Muscle of back (tissue), 13 donors: ENCODE measurements at places on chromosomes 12 and 14.

- DNase-seq = no peak
Observed at GRCh38 chr12:102896067-102896466, 21.0 kb downstream of the PAH start.

DNA sequence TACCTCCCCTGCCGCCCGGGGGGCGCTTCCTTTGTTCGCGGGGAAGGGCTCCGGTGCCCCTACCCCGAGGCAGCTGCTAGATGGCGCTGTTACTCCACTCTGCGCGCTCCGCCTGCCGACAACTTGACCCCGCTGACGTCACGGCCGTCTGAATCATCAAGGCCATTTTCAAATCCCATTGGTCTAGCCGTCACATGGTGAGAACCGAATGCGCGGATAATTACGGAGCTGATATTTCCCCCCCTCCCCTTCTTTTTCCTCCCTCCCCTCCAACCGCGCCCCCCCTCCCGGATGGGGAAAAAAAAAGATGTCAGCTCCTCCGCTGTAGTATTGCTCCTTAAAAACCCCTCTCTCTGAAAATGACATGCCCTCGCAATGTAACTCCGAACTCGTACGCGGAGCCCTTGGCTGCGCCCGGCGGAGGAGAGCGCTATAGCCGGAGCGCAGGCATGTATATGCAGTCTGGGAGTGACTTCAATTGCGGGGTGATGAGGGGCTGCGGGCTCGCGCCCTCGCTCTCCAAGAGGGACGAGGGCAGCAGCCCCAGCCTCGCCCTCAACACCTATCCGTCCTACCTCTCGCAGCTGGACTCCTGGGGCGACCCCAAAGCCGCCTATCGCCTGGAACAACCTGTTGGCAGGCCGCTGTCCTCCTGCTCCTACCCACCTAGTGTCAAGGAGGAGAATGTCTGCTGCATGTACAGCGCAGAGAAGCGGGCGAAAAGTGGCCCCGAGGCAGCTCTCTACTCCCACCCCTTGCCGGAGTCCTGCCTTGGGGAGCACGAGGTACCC lies at the start of gene HOXC10:
HOXC10 (plus strand) TSS at position 246 of the 791 bp plus-strand sequence; CDS start at position 360, 114 bp downstream.
- peak; percentile 99 for DNase-seq

- DNase-seq = no peak
Observed at GRCh38 chr12:31591380-31591901, 505 bp upstream of the DENND5B start.

DNA sequence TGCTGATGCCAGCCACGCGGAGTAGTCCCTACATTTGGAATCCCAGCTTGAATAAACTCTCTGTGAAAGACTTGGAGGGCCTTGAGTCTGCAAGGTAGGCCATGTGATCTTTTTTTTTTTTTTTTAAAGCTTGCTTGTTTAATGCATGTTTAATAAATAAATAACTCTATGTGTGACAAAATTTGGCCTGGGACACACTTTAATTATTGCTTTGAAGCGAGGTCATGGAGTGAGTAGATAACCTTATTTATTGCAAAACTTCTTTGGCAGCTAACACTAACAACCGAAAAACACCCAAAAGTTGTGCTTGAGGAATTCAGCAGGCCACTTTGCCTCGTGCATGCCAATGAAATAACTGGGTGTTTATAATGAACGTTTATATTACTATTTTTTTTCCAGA lies 382.2 kb downstream of the FLRT2 start:
- DNase-seq = no peak

DNA sequence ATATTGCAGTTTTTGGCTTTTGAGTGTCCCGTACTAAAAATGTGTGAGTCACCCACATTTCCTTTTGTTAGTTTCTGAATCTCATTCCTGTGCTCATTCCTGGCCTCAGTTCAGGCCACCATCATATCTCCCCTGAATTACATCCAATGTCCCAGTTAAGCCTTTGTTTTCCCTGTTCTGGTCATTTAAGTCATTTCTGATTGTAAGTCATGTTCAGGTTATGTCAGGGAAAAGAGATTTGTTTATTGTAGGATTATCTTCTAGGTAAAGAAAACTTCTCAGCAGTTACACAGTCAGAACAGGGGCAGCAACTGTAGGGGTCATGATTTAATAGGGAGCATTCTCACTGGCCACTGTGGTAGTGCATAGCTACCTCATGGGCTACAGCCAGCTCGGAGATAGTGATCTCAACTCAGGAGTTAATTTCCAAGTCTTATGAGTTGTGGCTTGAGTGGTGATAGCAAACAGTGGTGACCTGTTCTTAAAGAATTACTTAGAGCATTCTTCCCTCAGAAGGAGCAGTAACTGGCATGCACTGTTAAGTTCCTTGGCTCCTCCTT lies 6.7 kb downstream of the DDX47 start:
- no peak for DNase-seq

DNA sequence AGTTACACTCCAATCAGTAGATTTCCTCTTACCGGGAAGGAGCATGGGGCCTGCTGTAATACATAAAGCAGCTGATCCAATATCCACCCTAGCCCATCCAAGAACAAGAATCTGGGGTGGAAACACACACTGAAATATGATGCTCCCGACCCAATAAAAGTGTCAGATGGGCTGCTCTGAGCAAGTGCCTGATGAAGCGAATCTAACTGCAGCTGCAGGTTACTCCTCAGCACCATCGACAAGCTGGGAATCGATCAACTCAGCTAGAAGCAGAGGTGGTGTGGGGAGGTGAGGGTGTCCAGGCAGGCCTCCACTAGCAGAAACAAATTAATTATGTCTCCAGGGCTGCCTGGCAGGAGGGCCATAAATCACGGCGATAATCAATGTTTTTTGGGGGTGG lies 64.0 kb upstream of the WSCD2 start:
- no peak for DNase-seq

DNA sequence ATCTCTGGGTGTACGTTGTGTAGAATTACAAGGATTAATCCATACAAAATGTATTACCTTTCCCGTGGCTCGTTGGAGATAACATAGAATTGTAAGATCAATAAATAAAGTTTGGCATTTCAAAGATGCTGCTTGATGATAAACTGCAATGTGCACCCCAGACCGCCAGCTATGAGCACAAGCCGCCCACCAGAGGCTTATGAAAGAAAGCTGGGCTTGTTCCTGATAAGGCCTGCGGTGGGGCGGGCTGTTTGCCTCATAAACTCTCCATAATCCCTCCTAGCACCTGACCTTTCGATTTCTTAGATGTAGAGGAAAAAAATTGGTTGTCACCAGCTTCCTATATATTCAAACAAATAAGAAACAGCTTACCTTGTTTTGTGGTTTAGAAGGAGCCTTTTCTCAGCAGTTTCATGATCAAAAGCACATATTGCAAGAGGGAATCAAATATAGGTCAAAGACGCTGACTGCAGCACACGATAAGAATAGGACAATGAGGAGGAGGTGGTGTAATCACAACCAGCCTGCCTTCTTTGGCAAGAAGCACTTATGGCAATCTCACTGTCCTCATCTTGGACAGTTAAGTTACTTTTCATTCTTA lies 293.6 kb downstream of the RMST start:
- peak; percentile 14 for DNase-seq

DNA sequence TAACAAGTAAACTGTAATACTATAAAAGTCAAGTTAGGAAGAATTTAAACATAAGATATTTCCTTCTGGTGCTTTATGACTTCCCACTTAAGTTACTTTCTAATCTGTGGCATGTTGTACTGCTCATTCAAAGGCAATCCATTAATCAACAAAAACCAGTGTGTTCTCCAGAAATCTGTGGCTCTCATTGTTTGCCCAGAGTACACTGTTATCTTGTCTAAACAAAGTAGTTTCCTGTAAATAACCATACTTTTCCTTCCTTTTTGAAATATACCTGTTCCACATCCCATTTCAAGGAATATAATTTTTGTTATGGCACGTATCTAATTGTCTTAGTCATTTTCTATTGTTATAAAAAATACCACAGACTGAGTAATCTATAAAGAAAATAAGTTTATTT lies 184.1 kb downstream of the CCER1 start:
- DNase-seq = no peak
